ENCODE measurements at places on chromosomes 2 and 18.

- DNase-seq = no peak
Measured at GRCh38 chr2:237354892-237355291, 59.1 kb downstream of the COL6A3 start.

DNA sequence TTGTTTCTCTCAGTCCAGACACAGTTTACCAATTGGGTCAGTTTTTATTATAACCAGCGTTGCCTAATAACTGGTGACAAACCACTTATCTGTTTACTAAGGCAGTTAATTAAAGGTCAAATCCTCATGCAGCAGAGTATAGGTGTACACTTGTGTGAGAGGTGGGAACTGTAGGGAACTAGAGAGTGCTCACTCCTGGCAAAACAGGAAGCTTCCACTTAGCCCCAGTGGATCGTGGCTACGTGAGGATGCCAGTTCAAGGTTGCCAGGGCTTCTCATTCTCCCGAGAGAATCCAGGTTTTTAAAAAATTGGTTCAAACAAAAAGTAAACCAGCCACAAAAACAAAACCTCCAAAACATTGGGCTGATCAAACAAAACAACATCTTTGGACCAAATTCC, 8.1 kb downstream of the CYBRD1 start:
- DNase-seq = no peak

DNA sequence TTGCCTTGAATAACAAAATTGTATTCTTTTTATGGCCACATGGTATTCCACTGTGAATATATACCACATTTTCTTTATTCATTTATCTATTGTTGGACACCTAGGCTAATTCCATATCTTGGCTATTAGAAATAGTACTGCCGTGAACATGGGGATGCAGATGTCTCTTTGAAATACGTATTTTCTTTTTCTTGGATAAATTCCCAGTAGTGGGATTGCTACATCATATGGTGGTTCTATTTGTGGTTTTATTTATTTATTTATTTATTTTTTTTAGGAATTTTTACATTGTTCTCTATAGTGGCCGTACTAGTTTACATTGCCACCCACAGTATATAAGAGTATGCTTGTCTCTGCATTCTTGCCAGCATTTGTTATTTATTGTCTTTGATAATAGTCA, 679.8 kb upstream of the NRXN1 start:
- DNase-seq = no peak

GRCh38 chr2:84938194-84938879, 32.6 kb upstream of the KCMF1 start:
- no peak for DNase-seq

- DNase-seq = no peak
Measured at GRCh38 chr2:199336546-199336945, 121.2 kb downstream of the SATB2 start.

GRCh38 chr2:20625491-20626391, 25.2 kb downstream of the HS1BP3 start:
- DNase-seq = no peak

Measured in D721Med (cell line).